ENCODE measurements at places on chromosomes 13 and 19.

DNA sequence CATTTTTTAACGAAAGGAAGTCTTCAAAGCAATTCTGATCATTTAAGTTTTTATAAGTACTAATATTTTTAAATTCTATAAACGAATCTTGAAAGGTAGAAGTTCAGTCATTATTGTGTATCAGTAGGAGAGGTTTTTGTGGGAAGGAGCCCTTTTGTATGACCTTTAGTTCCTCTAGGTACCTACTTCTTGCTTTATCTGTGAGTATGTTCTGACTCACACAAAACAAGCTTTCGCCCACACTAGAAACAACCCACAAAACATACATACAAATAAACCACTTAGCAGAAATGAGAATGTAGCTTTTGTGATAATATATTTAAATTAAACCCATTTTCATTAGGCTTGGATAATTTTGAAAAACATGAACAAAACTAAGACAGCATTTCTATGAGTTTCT, 27.8 kb downstream of the ERCC5 start:
- DNase-seq = no peak

- no peak for DNase-seq
These were observed 12.9 kb upstream of the NDUFS7 start for GRCh38 chr19:1370579-1371361.

DNA sequence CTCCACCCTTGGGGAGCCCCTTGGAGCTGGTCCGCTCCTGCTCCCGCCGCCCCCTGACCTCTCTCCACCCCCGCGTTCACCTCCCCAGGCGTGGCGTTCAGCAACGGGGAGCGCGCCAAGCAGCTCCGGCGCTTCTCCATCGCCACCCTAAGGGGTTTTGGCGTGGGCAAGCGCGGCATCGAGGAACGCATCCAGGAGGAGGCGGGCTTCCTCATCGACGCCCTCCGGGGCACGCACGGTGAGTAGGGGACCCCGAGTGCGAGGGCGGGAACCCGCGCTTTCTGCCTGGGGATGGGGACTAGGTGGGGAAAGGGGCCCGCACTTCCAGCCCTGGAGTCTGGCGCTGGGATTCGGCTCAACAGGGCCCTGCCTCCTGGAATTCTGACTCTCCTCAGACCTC, 1.7 kb downstream of the CYP2A13 start:
- DNase-seq = no peak

GRCh38 chr19:3465552-3465951, 14.8 kb downstream of the SMIM24 start:
- no peak for DNase-seq

DNA sequence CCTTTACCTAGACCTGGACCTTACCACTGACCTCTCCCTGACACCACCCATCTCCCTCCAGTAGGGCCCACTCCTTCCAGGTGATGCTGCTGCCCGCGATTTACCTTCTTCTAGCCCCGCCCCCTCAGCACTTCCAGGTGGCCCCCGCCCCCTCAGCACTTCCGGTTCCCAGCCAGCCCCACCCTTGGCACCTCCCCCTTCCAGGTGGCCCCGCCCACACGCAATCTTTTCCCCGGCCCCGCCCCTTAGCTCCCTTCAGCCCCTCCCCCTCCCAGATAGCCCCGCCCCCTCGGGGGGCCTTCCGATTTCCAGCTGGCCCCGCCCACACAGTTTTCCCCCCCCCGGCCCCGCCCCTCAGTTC, 586 bp downstream of the LIG1 start:
- peak; percentile 91 for DNase-seq

DNA sequence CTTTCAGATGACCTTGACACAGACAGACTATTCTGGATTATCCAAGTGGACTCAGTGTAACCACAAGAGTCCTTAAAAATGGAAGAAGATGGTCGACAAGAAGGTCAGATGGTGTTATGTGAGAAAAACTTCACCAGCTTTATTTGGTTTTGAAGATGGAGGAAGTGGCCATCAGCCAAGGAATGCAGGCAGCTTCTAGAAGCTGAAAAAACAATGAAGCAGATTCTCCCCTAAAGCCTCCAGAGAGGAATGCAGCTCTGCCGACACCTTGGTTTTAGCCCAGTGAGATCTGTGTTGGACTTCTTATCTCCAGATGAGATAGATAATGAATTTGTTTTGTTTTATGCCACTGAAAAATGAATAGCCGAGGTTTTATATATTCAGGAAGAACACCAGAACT, 501.5 kb downstream of the DCT start:
- DNase-seq = no peak

All from NCI-H748 treated with DMSO at 0.1 percent for 48 hours (cell line).